DMS153 (cell line): ENCODE measurements at places on chromosomes 4 and X.

GRCh38 chrX:65017451-65017850 lies 41.2 kb upstream of the ZC4H2 start:
- DNase-seq = no peak

DNA sequence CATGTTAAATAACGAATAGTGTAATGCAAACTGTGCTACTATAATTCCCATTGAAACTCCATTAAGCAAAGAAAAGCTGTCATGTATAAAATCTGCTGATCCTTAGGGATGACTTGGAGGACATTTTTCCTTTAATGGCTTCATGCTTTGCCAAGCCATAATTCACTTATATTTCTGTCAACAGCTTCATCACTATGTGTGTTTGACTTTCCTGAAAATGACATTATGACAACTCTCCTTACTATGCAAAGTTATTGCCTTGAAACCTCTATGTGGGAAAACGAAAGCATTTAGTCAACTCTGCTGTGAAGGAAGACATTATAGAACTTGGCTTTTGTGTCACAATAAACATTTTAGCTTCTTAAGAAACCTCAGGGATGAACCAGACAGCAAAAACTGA lies 210.5 kb downstream of the GRXCR1 start:
- DNase-seq = no peak

GRCh38 chr4:95071851-95072250 lies 314.1 kb downstream of the BMPR1B start:
- DNase-seq = no peak

GRCh38 chr4:137754652-137755471 lies 222.6 kb upstream of the PCDH18 start:
- DNase-seq = no peak

DNA sequence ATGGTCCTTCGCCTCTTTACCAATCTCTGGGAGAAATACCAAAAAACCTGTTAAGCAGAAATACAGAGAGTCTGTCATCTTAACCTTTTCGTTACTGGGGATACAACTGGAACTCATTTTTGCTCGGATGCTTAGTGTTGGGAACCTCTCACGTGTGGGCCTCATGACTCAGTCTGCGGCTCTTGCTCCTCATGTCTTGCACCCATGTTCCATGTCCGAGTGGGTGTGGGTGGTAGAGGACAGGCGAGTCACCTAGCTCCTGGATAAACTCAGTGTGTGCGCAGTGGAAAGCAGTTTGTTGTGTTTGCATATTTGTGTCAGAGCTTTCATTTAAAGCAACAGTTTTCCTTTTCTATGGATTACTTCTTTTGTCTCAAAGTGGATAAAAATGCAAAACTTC lies 70.6 kb downstream of the TNIP2 start:
- DNase-seq = no peak

- DNase-seq = no peak
Observed at GRCh38 chrX:136204571-136204970, 46.6 kb downstream of the MAP7D3 start.
